ENCODE measurements at places on chromosomes 5 and 9.

DNA sequence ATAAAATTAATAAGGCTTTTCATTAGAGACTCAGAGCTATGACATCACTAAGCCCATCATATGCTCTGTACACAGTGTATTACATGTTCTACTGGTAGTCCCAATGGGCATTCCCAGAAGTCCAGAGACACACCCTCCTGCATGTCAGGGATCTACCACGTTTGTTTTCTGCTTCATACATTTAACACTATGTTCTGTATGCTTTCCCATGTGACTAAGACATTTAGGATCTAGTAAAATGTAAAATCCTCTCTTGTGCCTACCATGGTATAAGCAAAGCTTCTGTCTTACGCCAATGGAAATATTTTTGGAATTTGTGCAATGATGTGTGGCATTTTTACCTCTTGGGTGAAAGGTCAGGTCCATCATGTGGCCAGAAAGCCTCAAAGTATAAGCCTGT, 192.4 kb downstream of the ADAMTSL1 start:
- DNase-seq: no peak

- DNase-seq: no peak
These were observed 21.7 kb downstream of the LPAR1 start for GRCh38 chr9:111016426-111017045.

DNA sequence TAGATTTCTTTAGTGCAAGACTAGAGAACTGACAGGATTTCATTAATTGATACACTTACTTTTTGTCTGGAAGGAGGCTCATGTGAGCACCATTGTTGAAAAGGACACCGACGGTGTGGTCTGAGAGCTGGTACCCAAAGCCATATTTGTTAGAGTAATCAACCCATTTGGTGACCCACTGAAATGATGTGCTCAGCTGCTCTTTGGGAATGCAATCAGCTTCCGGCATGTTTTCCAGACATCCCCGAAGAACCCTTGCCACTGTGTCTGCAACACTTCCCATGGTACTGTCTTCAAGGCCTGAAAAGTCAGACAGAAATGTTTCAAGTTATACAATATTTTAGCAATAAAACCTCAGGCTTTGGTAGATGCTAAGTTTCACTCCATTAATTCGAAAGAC, 4.4 kb downstream of the PLK2 start:
- no peak for DNase-seq

- DNase-seq: peak; percentile 39
These were observed 82.6 kb upstream of the ADAMTS19 start for GRCh38 chr5:129377504-129377903.

DNA sequence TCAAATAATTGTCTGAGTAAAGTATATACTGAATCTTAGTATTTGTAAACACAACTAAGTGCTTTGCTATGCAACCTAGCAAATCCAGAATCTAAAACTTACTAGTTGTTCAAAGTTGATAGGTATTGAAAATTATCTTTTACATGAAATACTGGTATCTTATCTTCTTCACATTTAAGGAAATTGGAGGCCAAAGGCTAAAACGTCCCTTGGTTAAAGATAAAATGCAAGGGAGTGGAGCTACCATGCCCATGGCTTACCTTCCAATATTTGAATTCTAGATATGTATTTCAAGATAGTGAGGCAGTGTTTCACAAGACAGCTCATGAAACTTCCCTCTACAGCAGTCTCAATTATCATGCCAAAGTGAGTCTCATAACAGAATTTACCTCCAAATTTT, 373.5 kb downstream of the KIAA0825 start:
- DNase-seq: no peak

DNA sequence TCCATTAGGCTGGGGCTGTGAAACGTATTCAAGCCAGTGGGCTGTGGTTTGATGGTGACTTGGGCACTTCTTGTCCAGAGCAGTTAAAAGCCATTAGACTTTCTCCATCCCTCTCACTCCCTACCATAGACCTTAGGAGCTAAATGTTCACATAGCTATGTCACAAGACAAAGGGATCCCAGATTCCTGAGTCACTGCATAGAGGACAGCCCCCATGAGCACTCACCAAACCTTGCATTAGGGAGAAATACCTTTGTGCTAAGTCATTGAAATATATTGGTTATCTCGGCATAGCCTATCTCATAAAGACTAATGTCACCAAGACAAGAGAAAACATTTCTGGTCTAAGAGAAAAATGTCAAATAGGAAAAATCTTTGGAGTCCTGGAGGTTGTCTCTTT, 104.3 kb downstream of the TRPM6 start:
- no peak for DNase-seq

- DNase-seq: no peak
These were observed 23.5 kb downstream of the RIGI start for GRCh38 chr9:32502464-32502863.

DNA sequence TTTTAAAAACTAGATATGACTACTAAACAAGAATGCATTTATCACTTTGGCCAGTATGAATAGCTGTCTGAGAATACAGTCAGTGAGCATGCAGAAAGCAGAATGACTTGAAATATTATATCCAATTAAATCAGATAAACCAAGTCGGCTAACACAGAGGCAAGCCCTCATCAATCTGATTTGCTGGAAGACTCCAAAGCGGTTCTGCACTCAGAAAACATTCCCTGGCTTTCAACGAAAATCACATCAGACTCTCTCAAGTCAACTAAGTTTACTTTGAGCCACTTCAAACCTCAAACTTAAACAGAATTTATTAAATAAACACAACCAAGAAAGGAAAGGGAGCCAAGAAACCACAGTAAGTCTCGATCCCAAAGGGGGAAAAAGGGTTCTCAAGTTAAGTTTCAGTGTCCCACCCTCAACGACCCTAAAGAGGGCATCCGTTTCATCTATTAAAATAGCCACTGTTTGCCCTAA, 1.4 kb downstream of the MYO10 start:
- DNase-seq: peak; percentile 12

DNA sequence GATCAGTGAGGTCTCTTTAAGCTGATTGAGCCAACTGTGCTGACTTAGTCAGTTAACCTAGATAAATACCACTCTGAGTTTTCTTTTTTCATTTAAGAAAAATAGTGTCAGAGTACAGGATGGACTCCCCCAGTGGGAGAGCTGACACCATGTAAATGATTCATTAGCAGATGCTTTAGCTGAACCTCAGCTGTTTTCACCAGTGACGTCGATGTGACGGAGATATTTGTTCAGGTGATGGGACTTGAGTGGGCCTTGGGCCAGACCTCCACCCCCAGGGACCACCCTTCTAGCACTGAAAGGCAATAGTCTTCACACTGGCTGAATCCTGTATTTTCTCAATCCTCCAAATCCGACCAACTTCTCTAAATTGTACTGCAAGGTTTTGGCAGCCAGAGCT, 196.1 kb downstream of the GAS1 start:
- no peak for DNase-seq

GRCh38 chr9:134258828-134259546, 67.3 kb upstream of the RXRA start:
- no peak for DNase-seq

- no peak for DNase-seq
These were observed 10.9 kb upstream of the JMY start for GRCh38 chr5:79225026-79225425.

DNA sequence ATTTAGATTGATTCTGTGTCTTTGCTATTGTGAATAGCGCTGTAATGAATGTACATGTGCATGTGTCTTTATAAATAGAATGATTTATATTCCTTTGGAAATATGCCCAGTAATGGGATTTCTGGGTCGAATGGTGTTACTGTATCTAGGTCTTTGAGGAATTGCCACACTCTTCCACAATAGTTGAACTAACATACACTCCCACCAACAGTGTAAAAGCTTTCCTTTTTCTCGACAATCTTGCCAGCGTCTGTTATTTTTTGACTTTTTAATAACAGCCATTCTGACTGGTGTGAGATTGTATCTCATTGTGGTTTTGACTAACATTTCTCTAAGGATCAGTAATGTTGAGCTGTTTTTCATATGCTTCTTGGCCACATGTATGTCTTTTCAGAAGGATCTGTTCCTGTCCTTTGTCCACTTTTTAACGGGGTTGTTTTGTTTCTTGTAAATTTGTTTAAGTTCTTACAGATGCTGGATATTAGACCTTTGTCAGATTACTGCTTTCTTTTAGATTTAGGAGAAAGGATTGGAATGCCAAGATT, 125.0 kb upstream of the NR5A1 start:
- DNase-seq: no peak

- no peak for DNase-seq
These were observed 17.1 kb downstream of the FCN2 start for GRCh38 chr9:134897584-134898170.

- DNase-seq: peak; percentile 32
These were observed 7.4 kb downstream of the OTULINL start for GRCh38 chr5:14588758-14589543.

DNA sequence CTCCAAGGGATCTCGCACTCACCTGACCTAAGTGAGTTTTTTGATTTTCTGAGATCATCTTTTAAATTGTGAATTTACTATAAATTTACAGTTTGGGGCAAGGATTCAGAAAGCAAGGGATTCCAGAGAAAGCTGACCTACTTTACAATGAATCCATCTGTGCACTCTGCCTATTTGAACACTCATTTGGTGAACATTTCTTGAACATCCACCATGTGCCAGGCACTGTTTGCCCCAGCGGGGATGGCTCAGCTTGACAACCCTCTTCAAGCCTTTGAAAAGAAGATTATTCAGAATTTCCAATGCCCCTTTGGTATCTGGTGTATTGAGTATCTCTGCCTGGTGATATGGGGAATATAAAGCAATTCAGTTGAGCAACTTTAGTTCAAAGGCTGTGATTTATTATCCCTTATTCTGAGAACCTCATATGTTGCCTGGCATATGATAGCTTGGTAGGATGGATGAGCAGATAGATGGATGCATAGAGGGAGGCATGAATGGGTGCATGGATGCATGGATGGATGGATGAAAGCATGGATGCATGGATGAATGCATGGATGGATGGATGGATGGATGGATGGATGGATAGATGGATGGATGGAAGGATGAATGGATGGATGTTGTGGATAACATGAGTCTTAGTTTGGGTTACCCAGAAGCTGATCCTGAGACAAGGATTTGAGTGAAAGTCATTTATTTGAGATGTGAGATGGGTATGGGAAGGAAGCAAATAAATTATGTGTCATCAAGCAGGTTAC, 149.7 kb upstream of the ZNF366 start:
- DNase-seq: no peak

DNA sequence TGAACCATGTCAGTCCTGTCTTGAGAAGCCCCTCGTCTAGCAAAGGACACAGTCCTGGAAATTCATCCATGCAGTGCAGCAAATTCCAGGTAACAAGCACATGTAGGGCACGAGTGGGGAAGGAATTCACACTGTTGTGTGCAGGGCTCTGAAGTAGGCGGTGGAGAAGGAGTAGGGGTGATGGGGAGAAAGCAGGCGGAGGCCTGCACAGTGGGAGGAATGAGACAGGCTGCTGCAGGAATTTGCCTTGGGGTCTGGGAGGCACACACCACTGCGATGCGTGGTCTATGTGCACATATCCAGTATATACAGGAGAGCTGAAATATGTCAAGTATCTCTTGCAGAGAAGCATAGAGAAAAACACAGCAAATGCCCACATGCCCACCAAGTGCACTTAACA, 249.2 kb upstream of the IRX2 start:
- DNase-seq: no peak

DNA sequence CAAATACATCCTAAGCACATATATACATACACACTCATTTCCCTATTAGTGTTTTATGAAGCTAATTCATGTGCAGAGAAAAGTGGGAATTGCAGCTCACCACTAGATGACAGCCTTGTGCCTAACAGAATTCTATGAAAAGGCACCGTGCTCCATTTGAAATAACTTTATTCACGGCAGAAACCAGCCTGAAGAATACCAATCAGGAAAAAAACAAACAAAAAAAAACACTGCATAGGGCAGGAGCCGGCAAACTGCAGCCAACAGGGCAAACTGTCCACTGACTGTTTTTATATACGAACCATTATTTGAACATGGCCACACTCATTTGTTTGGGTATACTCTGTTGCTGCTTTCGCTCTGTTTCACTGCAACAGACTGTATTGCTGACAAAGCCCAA, 33.6 kb downstream of the ERMP1 start:
- peak; percentile 14 for DNase-seq

- peak; percentile 38 for DNase-seq
These were observed at the start of gene NIPAL4 for GRCh38 chr5:157459715-157460599. Gene NIPAL4, plus strand, starts transcription at chr5:157460213. Its CDS starts 108 bp downstream, at chr5:157460321.

DNA sequence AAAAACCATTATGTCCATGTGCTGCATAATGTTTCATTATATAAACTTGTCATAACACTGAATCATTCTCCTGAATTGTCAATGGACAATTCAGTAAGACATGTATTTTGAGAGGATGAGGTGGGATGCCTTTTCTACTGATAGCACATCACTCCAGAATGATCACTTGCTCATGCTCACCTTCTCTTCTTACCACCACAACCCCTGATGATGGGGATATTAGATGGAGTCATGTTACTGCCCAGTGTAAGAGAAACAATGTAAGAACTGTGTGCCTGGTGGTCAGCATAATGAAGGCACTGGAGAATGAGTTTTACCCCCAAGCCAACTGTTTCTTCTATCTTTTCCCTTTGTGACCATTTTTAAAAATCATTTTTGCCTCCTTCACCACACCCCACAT, 198.8 kb downstream of the ADAMTSL1 start:
- no peak for DNase-seq

DNA sequence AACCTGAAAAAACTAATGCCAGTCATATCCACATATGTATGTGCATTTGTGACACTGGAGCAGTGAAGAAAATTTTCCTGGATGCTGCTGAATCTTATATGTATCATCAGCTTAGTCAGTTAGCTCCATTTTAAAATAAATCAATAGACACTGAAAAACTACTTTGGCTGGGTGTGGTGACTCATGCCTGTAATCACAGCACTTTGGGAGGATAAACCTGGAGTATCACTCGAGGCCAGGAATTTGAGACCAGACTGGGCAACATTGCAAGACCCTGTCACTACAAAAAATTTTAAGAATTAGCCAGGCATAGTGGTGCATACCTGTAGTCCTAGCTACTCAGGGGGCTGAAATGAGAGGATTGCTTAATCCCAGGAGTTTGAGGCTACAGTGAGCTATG, 511.0 kb upstream of the TLE4 start:
- no peak for DNase-seq

- DNase-seq: no peak
These were observed 470.2 kb downstream of the TMEM232 start for GRCh38 chr5:110256298-110256697.

DNA sequence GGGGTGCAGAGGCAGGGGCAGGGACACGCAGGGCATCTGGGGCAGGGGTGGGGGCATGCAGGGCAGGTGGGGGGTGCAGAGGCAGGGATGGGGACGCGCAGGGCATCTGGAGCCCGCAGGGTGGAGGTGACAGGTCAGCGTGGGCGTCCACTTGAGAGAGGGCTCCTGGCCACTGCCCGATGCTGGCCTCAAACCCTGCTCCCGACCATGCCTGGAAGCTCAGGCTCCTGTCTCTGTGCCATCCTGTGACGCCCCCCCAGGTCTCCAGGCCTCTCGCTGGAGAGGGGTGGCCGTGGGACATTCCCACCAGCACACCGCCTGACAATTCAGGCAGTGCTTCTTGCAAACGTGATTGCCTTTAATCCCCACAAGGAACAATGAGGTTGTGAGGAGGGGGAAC, 33.0 kb downstream of the ZDHHC11B start:
- DNase-seq: no peak

- no peak for DNase-seq
These were observed 44.6 kb upstream of the ALDH1B1 start for GRCh38 chr9:38347946-38348345.

- no peak for DNase-seq
These were observed 286.7 kb upstream of the IRX4 start for GRCh38 chr5:2169430-2169808.

GRCh38 chr5:174464504-174465165, 259.7 kb upstream of the MSX2 start:
- DNase-seq: no peak

Measured in NCI-H345 (cell line).